Activated B cell treated with CpG ODN at 0.5 μM for 24 hours (primary cell): ENCODE measurements at places on chromosomes 2 and 18. TPM values are rescaled to one million over a fixed set of nuclear protein-coding genes. Genes with fewer than 3 reads are reported as not detected.

DNA sequence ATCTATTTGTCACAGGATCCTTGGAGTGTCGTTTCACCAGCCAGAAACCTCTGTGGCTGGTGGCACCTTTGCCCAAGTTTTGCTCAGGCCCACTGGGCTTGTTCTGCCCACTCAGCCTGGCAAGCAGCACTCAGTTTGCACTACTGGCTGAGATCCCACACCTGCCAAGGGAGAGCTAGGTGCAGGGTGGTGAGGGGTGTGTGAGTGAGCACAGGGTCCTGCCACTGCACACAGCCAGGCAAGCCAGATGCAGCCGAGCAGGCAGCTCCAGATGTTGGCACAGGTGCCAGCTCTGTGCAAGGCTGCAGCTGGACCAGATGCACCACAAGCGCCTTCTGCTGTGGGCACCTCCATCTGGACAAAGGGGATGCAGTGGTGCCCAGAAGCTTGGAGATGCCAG lies 281.7 kb upstream of the UBE2E3 start:
- DNase-seq = no peak
- H3K27ac ChIP-seq = no peak overlapping the region
- H3K4me3 ChIP-seq = no peak overlapping the region
- H3K4me1 ChIP-seq = no peaks in the 10 kb centered on the region
- no peaks in the 10 kb centered on the region for H3K36me3 ChIP-seq

- H3K27ac ChIP-seq = peak overlapping the region; percentile 30
- no peak overlapping the region for H3K4me3 ChIP-seq
- peaks cover 44% of the 10 kb centered on the region for H3K36me3 ChIP-seq
- H3K4me1 ChIP-seq = peaks cover 24% of the 10 kb centered on the region
- no peaks in the 10 kb centered on the region for H3K27me3 ChIP-seq
Observed at GRCh38 chr2:26114151-26114550, 58.7 kb upstream of the GAREM2 start.

Gene SPRED2
- 2.5 and 3.1 TPM in 2 replicates for total RNA-seq

Gene ABCG5
- not detected in 2 replicates for total RNA-seq

DNA sequence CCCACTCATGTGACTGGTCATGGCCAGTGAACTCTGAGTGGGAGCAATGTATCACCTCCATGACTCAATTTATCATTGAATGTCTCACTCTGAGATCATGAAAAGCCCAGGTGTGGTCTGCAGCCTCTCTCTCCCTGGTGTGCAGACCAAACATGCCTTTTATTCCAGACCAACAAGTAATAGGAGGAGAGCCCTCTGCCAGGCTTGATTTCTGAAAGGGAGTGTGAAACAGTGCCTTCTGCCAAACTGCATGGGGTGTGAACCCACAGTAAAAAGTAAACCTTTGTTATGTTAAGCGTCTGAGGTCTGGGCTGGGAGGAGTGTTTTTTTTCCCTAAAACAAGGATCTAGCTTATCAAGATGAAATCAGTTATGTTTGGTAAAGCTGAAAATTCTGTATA lies 601.2 kb downstream of the ADCYAP1 start:
- no peak overlapping the region for H3K27ac ChIP-seq
- no peak overlapping the region for H3K4me3 ChIP-seq
- no peak for DNase-seq
- no peaks in the 10 kb centered on the region for H3K4me1 ChIP-seq
- no peaks in the 10 kb centered on the region for H3K27me3 ChIP-seq
- no peaks in the 10 kb centered on the region for H3K36me3 ChIP-seq
